ENCODE measurements at places on chromosomes 5 and 9. TPM values are rescaled to one million over a fixed set of nuclear protein-coding genes. Genes with fewer than 3 reads are reported as not detected.

Gene GFI1B
- not detected for total RNA-seq

GRCh38 chr5:38799556-38800377, 46.0 kb upstream of the OSMR start:
- no peak for DNase-seq

DNA sequence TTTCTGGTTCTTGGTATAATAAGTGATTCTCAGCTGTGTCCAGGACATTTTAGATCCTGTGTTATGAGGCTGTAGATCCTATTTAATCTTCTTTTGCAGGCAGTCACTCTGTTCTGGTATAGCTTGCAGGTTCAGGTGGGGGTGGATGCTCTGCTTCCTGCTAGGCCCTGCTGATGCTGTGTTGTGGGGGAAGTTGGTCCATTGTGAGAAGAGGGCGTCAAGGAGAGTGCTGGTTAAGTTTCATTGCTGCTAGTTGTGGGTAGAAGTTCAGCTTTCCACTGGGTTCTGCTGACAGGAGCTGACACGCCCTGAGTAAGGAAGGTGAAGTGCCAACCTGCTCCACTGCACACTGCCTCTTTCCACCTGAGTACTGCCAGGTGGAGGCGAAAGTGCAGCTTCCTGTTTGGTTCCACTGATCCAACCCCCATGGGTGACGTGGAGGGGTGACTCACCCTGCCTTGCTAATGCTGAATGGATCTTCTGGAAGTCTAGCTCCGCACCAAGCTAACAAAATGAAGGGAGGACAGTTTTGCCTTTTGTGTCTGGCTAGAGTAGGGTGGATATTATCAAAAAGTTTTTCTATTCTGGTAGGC, 16.3 kb downstream of the NMRK1 start:
- DNase-seq: no peak

DNA sequence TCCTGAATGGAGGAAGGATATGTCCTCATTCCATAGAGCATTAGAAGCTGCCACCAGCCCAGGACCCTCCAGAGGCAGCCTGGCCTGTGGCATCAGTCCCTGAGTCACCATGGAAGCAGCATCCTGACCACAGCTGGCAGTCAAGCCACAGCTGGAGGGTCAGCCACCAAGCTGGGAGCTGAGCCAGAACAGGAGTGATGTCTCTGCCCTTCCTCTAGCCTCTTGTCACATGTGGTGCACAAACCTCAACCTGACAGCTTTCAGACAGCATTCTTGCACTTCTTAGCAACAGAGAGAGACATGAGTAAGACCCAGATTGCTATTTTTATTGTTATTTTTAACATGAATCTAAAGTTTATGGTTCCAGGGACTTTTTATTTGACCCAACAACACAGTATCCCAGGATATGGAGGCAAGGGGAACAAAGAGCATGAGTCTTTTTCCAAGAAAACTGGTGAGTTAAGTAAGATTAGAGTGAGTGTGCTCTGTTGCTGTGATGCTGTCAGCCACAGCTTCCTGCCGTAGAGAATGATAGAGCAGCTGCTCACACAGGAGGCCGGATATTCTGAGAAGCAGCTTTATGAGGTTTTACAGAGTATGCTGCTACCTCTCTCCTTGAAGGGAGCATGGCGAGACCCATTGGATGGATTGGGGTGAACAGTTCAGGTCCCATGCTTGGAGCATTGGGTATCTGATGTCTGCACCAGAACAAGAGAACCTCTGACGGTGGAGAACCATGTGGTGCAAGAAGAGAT, 13.0 kb upstream of the CYFIP2 start:
- peak; percentile 23 for DNase-seq

GRCh38 chr9:27427272-27427643, 96.8 kb upstream of the IFNK start:
- peak; percentile 18 for DNase-seq

GRCh38 chr9:36949466-36949865, 84.6 kb downstream of the PAX5 start:
- DNase-seq: no peak

- DNase-seq: peak; percentile 58
Observed at GRCh38 chr5:10036136-10036815, 213.4 kb downstream of the ATPSCKMT start.

DNA sequence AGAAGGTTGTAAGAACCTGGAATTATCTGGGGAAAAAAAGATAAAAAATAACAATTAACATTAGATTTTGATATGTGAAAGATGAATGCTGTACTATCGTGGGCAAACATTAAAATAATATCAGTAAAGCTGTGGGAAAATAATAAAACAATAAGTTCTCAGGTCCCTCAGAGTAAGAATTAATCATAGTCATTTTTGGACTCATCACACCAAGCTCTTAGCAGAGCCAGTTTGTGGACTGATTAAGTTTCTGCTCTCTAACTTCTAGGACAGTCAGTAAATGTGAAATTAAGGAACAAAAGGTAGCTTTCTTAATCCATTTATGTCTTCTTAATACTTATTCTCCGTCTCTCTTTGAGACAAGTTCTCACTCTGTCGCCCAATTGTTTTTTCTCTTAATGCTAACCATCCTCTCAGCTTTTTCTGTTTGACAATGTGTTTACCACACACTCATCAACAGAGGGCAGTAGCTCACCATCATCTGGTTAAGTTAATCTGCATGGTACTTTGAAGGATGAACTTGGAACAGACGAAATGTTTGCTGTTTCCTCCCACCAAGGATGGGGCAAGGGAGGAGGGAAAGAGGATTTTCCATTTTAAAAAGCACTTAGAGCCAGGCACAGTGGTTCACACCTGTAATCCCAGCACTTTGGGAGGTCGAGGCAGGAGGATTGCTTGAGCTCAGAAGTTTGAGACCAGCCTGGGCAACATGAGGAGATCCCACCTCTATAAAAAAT, 5.3 kb upstream of the ACO1 start:
- peak; percentile 85 for DNase-seq
